Stimulated activated CD4-positive, alpha-beta T cell treated with anti-CD3 and anti-CD28 coated beads, Interleukin-1b, Interleukin-23, amount 100 ng/mL, for 1 hour (primary cell): ENCODE measurements at places on chromosomes 11 and 22.

GRCh38 chr22:39287076-39287725 is 32.2 kb downstream of the RPL3 start:
- no peak for DNase-seq

GRCh38 chr11:30392221-30392784 is 69.4 kb downstream of the ARL14EP start:
- no peak for DNase-seq

DNA sequence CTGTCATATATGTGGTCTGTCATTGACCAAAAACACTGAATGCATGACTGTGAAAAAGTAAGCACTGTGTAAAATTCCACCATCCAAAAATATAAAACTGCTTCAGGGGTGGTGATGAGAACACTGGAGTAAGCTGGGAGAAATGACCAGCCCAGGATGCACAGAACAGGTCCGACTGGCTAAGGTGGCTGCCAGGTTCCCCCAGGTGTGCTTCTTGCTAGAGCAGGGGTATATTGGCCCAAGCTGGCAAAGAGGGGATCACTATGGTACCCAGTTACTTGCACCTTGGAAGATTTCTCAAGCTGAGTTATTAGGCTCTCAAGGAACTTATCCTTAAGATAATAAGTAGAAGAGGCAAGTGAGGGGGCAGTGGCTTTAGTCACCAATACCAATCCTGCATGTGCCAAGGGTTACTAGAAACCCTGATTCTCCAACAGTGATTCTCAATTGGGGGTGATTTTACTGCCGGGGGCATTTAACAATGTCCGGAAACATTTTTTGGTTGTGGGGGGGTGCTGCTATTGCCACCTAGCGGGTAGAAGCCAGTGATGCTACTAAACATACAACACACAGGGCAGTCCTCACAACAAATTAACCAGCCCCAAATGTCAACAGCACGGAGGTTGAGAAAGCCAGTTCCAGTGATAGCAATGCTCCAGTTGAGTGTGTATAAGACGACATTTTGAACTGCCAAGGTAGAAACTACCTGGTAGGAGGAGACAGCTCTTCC is 15.7 kb downstream of the SNU13 start:
- DNase-seq, result no peak

- no peak for DNase-seq
Measured at GRCh38 chr22:36212901-36213300, 11.3 kb upstream of the APOL4 start.

DNA sequence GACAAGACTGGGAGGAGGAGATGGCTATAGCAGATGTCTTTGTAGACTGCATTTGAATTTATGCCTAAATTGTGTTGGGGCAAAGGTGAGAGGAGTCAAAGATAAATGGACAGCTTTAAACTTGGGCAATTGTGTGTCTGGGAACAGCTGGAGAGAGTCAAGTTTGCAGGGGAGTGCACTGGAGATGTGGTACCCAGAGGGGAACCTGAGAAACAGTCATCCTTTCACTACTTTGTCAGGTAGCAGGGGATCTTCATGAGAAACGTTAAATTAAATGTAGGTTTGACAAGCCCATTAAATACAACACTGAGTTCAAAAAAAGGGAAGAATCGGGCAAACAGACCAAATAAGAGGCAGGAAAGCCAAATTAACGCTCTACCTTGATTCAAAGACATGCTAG is 277.7 kb downstream of the OPCML start:
- DNase-seq, result no peak

DNA sequence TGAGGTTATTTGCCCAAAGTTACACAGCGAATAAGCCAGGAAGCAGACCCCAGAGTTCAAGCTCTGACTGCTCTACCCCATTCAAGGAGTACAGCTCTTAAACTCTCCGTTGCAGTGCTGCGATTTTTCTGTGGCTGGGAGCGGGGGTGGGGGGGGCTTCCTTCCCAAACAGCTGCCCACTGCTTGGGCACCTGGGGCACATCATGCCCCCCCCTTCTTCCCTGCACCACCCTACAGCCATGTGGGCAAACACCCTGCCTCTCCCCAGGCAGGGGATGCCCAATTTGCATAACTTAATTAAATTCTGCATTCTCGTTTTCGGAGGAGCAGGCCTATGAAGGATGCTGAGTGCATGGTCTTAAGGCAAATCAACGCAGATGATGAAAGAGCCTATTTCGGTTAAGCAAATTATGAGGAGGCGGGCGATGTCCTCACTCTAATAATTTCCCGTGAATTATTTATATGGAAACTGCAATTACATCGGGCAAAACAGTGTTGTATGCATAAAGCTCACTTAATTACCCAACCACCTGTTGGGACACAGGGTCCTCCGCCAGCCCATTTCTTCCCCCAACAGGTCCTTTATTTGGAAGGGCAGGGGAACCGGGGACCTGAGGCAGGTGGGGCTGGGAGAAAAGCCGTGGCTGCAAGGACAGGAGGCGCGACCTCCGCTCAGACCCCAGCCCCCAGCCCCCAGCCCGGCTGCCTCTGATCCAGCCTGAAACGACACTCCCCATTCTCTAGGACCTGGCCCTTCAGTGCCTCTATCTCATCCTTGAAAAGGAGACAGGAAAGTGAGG is 610.5 kb downstream of the BUD13 start:
- no peak for DNase-seq
